ENCODE measurements at places on chromosomes 4 and X.

GRCh38 chrX:68462197-68462596 is 28.9 kb upstream of the OPHN1 start:
- no peak for DNase-seq

GRCh38 chrX:123320622-123321021 is 136.5 kb downstream of the GRIA3 start:
- DNase-seq: no peak

DNA sequence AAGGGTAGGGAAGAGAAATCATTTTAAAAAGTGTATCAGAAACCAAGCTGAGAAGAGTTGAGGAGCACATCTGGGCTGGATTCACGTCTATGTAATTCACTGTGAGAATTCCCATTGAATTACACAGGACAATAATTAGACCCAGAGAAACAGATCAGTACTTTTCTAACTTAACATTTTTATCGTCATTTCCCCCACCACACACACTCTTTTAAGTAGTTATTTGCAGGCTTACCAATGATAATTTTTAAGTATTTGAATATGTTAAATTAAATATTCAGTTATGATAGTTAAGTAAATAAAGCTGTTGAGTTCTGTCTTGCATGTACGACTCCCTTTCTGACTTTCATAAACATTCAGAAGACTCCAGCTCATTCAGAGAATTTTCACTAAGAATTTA is 165.4 kb upstream of the PITX2 start:
- DNase-seq: no peak

DNA sequence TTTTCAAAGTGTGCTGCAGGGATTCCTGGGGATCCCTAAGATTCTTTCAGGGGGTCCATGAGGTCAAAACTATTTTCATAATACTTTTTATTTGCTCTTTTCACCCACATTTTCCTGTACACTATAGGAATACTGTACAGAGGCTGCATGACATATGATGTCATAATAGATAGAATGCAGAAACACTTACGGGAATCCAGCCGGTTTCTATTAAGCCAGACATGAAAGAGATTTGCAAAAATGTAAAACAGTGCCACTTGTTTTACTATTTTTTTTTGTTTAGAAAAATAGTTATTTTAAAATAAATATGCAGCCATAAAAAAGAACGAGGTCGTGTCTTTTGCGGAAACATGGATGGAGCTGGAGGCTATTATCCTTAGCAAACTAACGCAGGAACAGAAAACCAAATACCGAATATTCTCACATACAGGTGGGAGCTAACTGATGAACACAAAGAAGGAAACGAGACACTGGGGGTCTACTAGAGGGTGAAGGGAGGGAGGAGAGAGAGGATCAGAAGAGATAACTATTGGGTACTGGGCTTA is 5.0 kb downstream of the ZFX start:
- DNase-seq: no peak

DNA sequence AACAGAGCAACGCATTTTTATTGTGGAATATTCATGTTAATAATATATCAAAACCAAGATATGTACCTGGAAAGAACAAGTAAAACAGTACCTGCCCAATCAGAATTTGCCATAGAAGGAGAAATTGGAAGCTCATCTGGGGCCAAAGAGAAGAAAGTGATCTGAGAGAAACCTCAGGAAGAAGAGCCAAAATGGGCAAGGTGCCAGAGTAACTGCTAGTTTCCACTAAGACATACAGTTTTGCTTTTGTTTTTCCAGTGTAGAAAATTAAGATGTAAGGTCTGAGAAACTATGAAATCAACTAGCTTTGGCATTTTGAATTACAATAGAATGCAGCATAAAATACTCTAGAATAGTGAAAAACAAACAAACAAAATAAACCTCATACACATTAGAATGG is 2201.2 kb downstream of the ARAP2 start:
- no peak for DNase-seq

DNA sequence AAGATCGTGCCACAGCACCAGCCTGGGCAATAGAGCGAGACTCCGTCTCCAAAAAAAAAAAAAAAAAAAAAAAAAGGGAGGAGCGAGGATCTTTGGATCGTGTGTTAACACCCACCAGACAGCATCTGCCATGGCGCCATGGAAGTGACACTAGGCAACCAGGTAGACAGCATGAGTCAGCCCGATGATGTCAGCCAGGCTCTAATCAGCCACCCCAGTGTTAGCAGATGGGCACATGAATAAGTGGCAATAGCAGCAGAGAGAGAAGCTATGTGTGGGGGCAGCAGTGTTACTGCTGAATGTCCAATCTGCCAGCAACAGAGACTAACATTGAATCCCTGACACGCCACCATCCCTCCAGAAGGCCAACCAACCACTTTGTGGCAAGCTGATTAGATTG is 6.6 kb downstream of the SYN1 start:
- no peak for DNase-seq

- DNase-seq: no peak
Measured at GRCh38 chr4:76977736-76978350, 28.3 kb downstream of the SEPTIN11 start.

GRCh38 chr4:94271248-94271647 is 63.6 kb downstream of the SMARCAD1 start:
- no peak for DNase-seq

GRCh38 chrX:70497026-70497425 is 52.4 kb downstream of the DLG3 start:
- DNase-seq: no peak

DNA sequence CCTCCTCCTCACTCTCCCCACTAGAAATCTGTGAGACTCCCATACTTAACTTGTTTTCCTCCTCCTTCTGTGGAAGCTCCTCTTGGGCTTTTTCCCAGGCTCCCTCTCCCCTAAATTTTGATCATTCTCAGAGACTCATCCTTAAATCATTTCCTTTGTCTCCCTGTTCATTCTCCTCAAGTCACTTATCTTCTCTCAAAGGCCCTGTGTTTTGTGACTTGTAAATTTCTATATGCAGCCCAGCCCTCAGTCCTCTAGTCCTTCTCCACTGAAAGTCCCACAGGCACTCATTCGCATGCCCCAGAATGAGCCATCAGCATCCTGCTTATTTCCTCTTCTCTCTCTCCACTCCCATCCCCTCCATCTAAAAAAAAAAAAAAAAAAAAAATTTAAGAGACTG is 171.8 kb downstream of the SOWAHB start:
- no peak for DNase-seq

- no peak for DNase-seq
Measured at GRCh38 chrX:46386511-46386910, 158.7 kb downstream of the ZNF674 start.

DNA sequence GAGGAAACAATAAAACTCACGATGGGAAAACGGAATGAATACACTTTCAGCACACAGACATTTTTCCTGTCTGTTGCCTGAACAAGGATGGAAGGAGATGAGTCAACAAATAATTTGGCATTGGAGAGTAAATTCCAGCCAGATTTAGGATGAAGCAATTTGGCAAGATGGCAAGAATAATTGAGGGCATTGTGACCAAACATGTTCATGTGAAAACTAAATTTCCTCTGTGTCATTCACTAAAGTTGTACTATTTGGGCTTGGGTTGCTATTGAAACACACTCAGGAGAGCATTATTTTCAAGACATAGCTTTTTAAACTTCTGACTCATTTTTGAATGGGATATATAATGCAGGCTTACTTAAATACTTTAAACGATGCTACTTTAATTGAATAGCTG is 1614.4 kb downstream of the PCDH19 start:
- no peak for DNase-seq

GRCh38 chr4:72377491-72378194 is 191.4 kb downstream of the ADAMTS3 start:
- DNase-seq: no peak

DNA sequence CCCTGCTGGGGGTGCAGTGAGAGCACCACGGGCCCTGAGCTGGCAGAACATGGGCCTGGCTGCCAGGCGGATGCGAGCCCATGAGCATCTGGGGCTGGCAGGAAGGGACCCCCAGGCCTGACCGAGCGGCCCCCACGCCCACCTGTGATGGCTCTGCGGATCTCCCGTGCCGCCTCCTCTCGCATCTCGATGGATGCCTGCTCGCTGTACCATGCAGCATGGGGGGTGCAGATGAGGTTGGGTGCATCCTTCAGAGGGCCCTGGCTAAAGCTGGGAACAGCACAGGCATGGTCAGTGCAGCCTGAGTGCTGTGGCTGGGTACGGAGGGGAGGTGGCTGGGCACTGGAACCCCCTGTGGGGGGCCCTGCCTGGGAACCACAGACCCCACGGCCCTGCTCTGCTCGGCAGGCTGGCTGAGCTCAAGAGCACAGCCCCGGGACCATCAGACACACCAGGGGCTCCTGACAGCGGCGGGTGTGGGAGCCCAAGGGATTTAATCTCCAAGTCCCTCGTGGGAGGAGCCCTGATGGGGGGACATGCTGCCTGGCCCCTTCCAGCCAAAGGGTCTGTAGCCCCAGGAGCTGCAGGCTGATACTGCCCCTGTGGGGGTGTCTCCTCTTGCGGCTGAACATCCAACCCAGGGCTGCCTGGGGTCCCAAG is 35.5 kb downstream of the CTBP1 start:
- DNase-seq: no peak

GRCh38 chr4:2136726-2137125 is 77.6 kb downstream of the NAT8L start:
- DNase-seq: no peak

DNA sequence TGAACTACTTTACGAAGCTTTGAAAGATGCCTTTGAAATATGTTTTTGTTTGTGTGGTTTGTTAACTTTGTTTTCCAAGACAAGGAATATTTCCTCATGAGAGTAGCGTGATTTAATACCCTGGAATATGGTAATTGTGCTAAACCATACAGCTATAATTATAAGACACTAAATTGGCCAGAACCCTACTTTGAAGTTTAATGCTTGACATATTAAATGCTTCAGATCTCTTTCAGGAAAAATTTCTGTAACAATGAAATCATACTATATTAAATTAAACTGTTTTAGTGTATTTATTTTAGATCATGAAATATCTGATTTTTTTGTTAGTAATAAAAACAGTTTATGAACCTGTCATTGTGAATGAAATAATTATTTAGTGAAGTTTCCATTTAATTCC is 63.5 kb downstream of the DCLK2 start:
- no peak for DNase-seq

DNA sequence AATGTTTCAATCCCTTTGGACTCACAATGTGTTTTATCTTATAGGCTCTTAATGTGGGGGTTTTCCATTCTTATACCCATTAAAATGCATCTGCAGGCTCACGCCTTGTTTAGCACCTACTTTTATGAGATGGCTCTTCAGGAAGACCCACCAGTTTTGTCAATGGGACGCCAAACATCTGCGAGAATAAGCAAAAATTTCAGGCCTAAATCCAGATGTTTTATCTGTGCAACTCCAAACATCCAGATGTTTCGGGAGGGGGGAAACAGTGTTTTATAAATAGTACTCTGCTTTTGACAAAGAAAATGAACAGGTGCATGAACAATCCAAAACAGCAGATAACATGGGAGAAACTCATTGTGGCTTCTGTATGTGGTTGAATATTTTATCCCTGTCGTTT is 342.8 kb downstream of the DHX15 start:
- DNase-seq: no peak

DNA sequence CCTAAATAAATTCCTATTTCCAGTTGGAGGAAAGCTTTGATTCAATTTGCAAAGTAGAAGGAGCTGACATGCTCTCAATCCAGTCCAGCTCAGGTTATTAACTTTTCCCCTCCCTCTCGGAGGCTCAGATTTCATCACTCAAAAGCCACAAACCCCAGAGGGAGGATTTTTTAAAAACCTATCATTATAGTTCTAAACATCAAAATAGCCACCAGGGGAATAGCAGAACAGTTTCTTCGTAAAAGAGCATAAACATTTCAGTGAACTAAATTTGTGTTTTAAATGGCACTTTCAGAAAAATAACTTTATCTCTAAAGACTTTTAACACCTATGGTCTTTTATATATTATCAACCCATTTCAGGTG is 8.8 kb downstream of the GPRIN3 start:
- no peak for DNase-seq

DNA sequence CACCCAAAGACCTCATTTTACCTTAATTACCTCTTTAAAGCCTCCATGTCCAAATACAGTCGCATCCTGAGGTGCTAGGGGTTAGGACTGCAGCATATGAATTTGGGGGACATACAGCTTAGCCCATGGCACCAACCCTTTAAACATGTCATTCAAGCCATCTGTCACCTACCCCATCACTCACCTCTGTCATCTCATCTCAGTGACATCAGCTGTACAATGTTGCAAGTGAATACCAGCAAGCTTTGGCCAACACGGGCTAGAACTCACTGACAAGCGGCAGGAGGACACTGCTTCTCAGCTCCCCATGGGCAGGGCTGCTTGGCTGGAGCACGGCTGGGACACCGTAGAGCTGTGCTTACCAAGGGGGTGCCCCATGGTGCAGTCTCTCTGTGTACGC is 107.5 kb downstream of the STK32B start:
- DNase-seq: no peak

GRCh38 chr4:82499738-82500434 is 61.9 kb downstream of the TMEM150C start:
- DNase-seq: no peak

GRCh38 chrX:13126775-13127174 is 82.4 kb upstream of the FAM9C start:
- DNase-seq: no peak

DNA sequence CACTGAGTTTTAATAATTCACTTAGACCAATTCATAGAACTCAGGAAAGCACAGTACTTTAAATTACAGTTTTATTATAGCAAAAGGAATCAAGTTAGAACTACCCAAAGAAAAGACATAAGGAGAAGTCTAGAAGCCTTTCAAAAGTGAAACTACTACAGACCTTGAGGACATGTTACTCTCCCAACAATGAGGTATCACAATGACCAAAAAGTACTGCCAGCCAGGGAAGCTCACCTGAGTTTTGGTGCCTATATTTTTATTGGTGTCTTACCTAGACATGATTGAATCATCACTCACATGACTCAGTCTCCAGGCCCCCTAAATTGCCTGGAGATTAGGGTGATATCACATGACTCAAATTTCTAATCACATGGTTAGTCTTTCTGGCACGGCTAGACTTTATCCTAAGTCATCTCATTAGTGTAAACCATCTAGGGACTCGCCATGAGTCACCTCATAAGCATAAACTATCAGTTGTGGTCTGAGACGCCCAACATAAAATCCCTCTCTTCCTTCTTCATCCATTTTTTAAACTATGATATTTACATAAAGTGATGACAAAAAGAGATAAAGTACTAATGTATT is 372.3 kb downstream of the TMA16 start:
- DNase-seq: no peak

GRCh38 chr4:135411251-135411650 is 1209.7 kb upstream of the PABPC4L start:
- DNase-seq: no peak

- no peak for DNase-seq
Measured at GRCh38 chr4:56995525-56995924, 16.8 kb downstream of the POLR2B start.

Data from GM10248 (cell line).